ENCODE measurements at places on chromosomes 16 and 17.

DNA sequence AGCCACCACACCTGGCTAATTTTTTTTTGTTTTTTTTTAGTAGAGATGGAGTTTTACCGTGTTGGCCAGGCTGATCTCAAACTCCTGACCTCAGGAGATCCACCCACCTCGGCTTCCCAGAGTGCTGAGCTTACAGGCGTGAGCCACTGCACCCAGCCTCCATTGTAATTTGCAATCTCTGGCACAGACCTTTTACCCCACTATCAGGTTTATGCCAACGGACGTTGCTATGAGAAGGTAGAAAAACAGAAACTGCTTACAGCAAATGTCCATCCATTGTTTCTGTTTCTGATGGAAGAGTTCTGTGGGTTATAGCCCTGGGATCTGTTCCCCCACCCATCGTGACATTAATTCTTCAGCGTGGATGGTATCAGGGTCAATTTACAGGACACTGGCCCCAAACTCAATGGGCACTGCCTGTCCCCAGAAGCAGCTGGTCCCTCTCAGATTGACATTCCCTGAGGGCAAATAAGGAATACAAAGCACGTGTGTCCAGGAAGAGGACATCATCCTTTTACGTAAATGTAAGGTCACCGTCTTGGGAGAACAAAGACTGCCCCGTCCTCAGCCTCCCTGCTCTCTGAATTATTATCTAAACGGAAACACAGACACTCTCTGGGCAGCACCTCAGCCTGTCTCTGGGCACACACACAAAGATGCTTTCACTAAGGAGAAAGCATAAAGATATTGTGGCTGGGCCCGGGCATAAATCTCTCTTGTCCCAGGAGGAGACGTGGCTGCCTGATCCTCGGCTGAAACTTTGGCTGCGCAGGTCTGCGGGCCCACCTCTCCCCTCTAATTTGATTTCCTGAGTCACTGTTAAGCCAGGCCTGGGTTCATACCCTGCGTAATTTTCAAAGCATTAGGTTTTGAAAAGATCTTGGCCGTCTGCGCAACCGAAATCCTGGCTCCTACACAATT is 5.2 kb downstream of the KCNG4 start:
- DNase-seq, result no peak

- no peak for DNase-seq
Observed at GRCh38 chr16:68445458-68445857, 2.9 kb downstream of the SMPD3 start.

- DNase-seq, result no peak
Observed at GRCh38 chr17:43620581-43620980, 41.1 kb downstream of the MEOX1 start.

GRCh38 chr17:77375917-77376651 is 235.3 kb downstream of the SEC14L1 start:
- DNase-seq, result no peak

DNA sequence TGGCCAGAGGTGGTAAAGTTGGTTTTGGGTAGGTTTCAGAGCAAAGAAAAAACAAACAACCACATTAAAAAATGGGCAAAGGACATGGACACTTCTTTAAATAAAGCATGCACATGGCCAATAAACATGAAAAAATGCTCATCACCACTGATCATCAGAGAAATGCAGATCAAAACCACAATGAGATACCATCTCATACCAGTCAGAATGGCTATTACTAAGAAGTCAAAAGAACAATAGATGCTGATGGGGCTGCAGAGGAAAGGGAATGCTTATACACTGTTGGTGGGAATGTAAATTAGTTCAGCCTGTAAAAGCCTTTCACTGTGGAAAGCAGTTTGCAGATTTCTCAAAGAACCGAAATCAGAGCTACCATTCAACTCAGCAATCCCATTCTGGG is 598.4 kb upstream of the SOX9 start:
- no peak for DNase-seq

- DNase-seq, result no peak
Observed at GRCh38 chr17:63390090-63390489, 56.0 kb downstream of the CYB561 start.

- no peak for DNase-seq
Observed at GRCh38 chr16:979147-979546, 2.4 kb upstream of the SOX8 start.

GRCh38 chr16:13307255-13307654 is 405.9 kb downstream of the SHISA9 start:
- DNase-seq, result no peak

DNA sequence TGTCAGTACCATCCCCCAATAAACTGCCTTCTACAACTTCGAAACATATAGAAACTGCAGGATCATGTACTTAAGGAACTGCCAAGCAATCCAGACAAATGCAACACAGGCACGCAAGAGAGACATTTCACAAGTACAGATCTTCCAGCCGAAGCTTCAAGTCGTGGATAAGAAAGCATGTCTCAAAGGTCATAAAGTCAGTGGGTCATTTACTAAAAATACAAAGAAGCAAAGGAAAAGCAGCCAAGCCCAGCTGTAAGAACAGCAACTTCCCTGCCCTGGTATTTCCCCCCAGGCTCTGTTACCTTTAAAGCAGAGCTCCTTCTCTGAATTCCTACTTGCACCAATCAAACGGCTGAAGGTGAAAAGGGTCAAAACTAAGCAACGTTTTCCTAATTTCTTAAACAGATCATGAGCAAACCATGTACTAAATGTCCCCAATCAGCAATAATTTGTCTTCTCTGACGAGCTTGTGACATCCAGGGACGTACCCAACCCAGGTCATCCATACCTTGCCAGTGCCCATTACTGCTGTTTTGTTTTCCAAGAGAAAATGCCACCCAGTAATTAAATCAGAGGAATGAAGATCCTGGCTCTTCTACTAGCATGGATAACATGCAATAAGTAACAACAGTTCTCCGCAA is 1.7 kb downstream of the AKTIP start:
- no peak for DNase-seq

GRCh38 chr17:27449541-27449940 is 6.7 kb upstream of the KSR1 start:
- DNase-seq, result no peak

- DNase-seq, result no peak
Observed at GRCh38 chr17:69058165-69058564, 2.6 kb downstream of the ABCA9 start.

GRCh38 chr17:4833941-4834680 is 971 bp downstream of the MINK1 start:
- DNase-seq, result no peak

DNA sequence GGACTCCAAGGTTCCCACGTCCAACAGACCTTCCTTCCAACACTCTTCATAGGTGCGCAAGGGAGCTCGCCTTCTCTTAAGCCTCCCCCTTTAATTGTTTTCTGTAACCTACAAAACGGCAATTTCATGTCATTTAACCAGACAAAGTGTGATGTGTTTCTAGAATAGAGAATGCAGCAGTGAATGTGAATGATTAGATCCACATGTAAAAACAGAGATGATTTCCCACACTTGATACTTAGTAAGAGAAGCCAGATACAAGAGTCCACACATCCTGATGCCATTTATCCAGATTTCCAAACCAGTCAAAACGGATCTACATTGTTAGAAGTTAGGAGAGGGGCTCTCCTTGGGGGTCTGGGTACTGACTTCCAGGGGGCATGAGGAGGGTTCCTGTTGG is 89.3 kb downstream of the IRF8 start:
- DNase-seq, result no peak

DNA sequence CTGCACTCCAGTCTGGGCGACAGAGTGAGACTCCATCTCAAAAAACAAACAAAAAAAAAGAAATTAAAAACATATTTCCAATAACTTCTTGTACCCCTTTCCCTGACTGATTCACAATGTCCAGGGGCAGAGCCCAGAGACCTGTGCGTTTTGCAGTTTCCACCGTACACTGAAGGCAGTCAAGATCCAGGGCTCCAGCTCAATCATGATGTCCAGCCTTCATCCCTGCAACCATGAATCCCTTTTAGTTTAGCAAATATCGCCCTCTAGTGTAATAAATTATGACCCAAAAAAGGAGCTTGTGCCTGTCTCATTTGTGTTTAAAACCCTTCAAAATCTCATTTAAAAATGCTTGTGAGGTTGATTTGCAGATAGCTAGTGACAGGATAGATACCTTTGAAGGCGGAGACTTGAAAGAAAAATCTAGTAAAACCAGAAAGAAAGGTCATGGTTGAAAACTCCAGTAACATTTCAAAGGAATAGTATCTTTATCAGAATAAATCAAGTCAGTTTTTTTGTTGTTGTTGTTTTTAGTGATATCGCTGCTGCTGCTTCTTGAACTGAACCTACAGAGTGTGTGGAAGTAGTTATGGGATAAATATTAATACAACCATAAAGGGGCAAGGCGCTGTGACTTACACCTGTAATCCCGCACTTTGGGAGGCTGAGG is 3.7 kb upstream of the ERN1 start:
- DNase-seq, result no peak

GRCh38 chr17:51739245-51739886 is 419.1 kb downstream of the CA10 start:
- no peak for DNase-seq

GRCh38 chr17:19238167-19238505 is 970 bp downstream of the EPN2 start:
- DNase-seq, result no peak

GRCh38 chr16:814974-815373 is 14.4 kb upstream of the GNG13 start:
- no peak for DNase-seq

- no peak for DNase-seq
Observed at GRCh38 chr16:70662991-70663523, 16.7 kb downstream of the IL34 start.

GRCh38 chr16:57569306-57569946 is 27.0 kb downstream of the ADGRG5 start:
- DNase-seq, result no peak

GRCh38 chr17:72273289-72274056 is 152.7 kb downstream of the SOX9 start:
- no peak for DNase-seq

- no peak for DNase-seq
Observed at GRCh38 chr16:85605912-85606841, 6.9 kb upstream of the GSE1 start.

- no peak for DNase-seq
Observed at GRCh38 chr17:44829523-44830358, at the start of gene GJC1. TSS of gene GJC1 (minus strand) at chr17:44830287. CDS start at chr17:44805817, 24,470 bp downstream.

- DNase-seq, result no peak
Observed at GRCh38 chr16:78638371-78638770, 538.9 kb downstream of the WWOX start.

DNA sequence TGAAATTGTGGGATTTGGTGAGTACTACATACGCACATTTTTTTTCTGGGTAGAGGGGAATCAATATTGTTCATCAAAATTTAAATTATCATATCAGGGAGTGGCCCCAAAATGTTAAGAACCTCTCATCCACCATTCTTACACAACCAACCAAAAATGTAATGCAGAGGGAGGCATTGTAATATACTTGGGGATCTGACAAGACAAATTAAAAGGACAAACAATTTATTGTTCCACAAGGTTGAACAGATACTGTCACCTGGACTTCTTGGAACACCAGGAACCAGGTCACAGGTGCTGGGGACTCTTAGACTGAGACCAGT is 14.7 kb upstream of the HOXB9 start:
- DNase-seq, result no peak

DNA sequence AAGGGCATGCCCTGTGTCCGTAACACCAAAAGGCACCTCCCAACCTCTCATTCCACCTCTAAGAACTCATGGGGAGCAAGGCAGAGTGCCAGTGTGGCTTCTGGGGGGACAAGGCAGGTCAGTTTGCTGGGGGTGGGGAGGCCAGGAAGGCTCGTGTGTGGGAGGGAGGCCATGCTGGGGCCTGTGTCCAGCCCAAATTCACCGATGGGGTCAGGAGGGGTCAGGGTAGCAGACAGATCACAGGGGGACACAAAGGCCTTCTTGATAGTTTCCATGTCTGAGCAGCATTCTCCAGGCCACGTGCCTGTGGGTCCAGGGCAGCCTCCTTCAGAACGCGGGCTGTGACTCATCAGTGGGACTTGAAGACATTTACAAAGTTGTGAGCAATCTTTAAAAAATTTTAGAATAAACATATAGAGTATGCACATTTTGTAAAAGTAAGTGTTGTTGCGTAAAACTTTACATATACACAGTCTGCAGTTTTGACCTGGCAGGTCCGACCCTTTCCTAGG is 20.9 kb downstream of the SPACA3 start:
- no peak for DNase-seq

DNA sequence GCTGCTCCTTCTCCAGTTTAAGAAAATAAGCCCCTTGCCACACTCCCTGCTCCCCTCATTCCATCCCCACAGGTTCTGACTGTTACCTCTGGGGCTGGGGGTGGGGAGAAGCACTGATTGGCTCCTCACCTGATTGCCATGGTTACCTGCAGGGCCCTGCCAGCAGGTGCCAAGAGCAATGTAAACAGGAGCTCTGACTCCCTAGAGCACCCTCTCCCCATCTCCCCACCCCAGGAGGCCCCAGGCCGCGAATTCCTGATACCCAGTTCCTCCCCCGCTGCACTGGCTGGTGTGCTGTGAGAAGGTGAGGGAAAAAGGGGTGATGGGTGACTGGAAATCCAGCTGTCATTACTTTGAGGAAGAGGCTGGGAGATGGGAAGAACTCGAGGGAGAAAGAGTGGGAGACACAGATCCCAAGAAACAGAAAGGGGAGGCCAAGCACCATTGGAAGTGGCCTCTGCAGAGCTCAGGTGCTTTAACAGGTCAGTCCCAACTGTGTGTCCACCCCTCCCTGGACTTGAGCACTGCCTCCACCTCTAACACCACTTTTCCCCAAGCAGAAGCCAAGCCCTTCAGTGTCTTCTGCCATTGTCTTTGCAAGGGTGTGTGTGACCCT is 4.5 kb downstream of the PCGF2 start:
- DNase-seq, result no peak

GRCh38 chr16:48538746-48539484 is 71.1 kb downstream of the N4BP1 start:
- DNase-seq, result no peak

DNA sequence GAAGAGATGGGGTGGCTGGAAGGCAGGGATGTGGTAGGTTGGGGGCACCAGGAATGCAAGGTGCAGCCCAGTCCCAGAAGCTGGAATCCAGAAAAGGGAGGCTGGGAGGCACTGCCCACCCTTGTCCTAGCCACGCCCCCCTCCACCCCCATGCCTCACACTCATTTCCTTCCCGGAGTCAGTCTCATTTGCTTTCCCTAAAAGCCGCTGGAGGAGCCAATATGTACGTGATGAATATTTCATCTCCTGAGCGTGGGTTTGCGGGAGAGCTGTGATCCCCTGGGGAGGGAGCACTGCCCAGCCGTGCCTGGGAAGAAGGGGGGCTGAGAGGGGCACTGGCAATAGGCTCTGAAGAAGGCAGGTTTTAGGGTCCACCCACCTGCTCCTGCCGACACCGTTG is 124.5 kb upstream of the LHX1 start:
- DNase-seq, result no peak

GRCh38 chr17:41917679-41918313 is 955 bp downstream of the ACLY start:
- peak; percentile 21 for DNase-seq

- DNase-seq, result peak; percentile 0
Observed at GRCh38 chr16:10668322-10669045, 26.2 kb downstream of the TEKT5 start.

All from stimulated activated CD4-positive, alpha-beta T cell treated with anti-CD3 and anti-CD28 coated beads, Interleukin-1b, Interleukin-23, amount 100 ng/mL, for 1 hour (primary cell).